ENCODE measurements at places on chromosomes 7 and 10. TPM values are rescaled to one million over a fixed set of nuclear protein-coding genes. Genes with fewer than 3 reads are reported as not detected.

- no peak for DNase-seq
Measured at GRCh38 chr10:31612082-31612481, 293.1 kb downstream of the ZEB1 start.

DNA sequence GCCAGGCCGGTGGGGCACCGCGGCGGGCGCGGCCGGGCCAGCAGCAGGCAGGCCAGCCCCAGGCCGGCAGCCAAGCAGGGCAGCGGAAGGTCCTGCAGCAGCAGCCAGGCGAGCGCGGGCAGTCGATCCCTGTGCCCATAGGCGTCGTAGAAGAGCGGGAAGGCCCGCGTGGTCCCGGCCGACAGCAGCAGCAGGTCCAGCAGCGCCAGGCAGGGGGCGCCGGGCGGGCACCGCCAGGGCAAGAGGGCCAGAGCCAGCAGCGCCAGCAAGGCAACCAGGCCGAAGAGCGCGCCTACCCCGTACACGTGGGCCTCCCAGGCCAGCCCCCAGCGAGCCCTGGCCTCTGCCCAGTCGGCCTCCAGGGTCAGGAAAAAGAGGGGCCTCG, 8.4 kb upstream of the RBM28 start:
- DNase-seq = no peak

- DNase-seq = no peak
Measured at GRCh38 chr10:3852147-3852904, 67.3 kb upstream of the KLF6 start.

GRCh38 chr7:149772956-149773434, 393 bp downstream of the ZNF467 start:
- no peak for DNase-seq

DNA sequence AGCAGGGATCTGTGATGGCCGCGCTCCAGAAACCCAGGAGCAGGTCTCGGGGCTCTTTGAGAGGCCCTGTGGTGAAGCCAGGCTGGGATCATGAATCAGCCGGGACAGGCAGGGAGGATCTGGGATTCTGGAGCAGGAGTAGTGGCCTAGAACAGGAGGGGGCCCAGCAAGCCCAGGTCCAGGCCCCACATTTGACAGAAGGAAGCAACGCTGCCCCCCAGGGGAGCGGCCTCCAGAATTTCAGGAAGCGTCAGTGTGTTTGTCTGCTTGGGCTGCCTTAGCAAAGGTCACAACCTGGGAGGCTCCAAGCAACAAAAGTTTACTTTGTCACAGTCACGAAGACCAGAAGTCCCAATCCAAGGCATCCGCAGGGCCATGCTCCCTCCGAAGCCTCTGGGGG, 36.8 kb downstream of the CLRN3 start:
- no peak for DNase-seq

DNA sequence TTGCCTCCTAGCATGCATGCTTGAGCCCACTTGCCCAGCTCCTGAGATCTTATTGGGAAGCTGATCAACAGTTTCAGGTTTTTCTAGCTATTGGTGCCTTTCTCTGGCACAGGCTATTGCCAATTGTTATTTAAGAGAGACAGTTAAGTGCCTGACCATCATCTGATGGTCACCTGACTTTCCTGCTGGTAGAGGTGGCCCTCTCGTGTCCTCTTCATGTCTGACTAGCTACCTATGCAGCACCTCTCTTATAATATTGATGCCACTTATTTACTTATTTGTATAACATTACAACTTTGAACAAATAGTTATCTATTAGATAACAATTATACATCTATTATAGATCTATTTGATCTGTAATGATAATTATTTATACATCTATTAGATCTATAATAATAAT, 205.9 kb upstream of the SEMA3D start:
- no peak for DNase-seq

- DNase-seq = no peak
Measured at GRCh38 chr7:94325122-94325475, 69.6 kb upstream of the COL1A2 start.

GRCh38 chr7:72446131-72446530, 34.0 kb upstream of the CALN1 start:
- DNase-seq = no peak

DNA sequence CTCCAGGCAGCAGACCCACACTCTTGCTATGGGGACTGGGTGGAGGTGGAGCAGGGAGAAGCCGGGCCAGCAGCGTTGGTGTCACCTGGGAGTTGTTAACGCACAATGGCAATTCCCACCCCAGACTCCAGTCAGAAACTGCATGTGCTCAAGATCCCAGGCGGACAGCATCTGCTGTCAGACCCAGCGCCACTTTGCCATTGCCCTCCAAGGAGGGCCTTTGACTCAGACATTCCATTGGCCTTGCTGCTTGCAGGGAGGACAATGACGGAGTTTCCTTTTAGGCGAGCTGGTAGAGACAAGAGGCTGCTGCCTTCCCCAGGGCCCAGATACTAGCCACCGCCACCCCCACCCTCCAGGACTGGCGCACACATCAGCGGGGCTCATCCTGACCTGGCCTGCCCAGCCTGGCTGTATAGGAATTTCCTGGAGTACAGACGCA, 34.5 kb downstream of the ZNF775 start:
- no peak for DNase-seq

- DNase-seq = no peak
Measured at GRCh38 chr7:111784296-111784695, 222.0 kb upstream of the IMMP2L start.

GRCh38 chr10:48249763-48250351, 24.6 kb downstream of the FRMPD2 start:
- no peak for DNase-seq

DNA sequence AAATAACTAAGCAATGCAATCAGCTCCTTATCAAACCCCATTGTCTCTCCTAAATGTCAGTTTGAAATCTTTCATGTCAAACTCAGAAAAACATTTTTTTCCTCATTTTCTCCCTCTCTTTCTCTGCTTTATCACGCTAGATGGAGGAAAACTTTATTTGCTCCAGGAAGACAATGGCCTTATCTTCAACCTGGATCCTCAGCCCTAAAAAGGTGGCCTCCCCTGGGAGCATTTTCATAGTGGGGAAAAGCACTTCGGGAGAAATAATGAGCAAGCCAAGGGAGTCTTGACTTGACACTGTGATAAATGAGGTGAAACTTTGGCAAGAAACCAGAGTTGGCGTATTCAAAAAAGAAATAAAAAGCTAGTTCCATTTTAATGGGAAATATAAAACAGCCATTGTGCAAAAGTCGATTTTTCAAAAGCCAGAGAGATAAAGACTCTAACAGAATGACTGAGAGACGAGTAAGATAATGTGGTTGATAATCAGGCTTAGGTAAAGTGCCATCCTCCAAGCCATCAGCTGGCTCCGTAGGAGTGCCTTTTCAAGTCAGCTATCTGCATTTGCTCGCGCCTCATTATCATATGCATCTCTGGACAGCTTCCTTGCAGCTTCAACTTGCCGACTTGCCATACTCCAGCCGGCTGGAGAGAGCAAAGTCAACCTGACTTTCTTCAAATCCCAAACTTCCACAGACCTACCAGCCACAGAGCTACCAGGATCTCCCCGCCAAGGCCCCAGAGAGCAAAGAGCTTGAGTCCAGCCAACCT, 19.9 kb downstream of the HABP2 start:
- no peak for DNase-seq

DNA sequence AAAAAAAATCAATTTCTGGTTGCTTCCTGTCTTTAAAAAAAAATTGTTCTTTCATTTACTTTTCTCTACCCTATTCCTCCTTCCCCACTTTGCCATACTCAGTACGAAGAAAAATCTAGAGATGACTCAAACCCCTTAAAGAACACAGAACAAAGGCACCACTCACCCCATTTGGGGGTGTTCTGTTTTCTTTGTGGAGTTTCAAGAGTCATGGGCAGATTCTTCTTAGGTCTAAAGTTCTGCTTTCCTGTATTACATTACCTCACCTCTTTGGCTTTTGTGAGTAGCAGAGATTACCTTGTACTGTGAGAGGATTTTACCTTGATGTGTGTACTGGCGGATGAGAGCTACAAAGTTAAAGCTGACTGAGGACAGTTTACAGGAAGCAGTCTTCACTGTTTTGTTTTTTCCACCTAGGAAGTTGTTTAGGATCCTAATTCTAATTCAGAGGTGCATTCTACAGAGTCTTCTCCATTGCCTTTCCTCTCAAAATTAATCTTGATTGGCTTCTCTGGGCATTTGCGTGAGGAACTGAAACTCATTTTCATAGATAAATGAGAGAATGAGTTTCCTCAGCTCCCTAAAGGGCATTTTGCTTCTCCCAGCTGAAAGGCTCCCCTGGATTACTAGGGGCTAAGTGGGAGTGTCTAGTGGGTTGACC, 20.7 kb downstream of the AVL9 start:
- DNase-seq = no peak

DNA sequence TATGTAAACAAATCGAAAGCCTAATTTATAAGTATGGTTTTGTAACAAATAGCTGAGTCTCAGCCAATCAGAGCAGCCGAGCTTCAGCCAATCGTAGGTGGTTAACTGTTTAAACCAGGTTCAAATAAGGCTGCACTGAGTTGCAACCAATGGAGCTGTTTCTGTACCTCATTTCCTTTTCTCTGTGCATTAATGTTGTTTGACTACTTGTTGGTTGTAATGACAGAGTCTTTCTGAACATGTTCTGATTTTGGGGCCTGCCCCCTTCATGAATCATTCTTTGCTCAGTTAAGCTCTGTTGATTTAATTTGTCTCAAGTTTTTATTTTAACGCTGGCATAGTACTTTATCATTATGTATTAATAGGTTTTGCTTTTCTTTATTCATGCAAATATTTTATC, 14.6 kb downstream of the OTUD1 start:
- no peak for DNase-seq

DNA sequence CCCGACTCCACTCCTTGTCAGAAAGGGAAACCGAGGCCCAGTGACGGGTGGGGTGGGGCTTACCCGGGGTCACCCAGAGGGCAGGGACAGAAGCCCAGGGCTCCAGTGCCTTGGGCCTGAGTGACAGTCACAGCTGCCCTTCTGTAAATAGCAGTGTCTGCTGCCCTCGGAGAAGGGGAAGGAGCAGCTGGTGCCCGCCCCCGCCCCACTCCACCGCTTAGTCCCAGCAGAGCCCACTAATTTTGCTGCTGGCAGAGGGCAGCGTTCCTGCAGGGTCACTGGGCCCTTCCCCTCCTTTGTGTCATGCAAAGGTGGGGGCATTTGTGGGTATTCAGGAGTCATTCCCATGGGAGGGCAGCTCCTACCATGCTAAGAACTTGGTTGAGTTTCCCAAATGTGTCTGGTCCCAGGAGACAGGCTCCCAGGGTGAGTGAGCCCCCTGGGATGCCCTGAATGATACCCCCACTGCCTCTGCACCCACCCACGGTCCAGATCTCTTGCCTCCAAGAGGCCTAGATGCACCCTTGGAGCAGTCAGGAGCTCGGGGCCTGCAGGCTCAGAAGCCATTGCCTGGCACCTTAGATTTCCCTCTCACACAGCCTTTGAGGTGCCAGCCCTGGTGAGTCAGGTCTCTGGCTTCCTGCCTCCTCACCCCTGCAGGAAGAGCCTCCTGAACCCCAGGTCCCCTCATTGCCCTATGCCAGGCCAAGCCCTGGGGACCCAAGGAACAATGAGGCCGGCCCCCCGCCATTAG, 17.2 kb downstream of the SH2B2 start:
- DNase-seq = no peak

- no peak for DNase-seq
Measured at GRCh38 chr10:110511734-110512449, 14.2 kb downstream of the DUSP5 start.

DNA sequence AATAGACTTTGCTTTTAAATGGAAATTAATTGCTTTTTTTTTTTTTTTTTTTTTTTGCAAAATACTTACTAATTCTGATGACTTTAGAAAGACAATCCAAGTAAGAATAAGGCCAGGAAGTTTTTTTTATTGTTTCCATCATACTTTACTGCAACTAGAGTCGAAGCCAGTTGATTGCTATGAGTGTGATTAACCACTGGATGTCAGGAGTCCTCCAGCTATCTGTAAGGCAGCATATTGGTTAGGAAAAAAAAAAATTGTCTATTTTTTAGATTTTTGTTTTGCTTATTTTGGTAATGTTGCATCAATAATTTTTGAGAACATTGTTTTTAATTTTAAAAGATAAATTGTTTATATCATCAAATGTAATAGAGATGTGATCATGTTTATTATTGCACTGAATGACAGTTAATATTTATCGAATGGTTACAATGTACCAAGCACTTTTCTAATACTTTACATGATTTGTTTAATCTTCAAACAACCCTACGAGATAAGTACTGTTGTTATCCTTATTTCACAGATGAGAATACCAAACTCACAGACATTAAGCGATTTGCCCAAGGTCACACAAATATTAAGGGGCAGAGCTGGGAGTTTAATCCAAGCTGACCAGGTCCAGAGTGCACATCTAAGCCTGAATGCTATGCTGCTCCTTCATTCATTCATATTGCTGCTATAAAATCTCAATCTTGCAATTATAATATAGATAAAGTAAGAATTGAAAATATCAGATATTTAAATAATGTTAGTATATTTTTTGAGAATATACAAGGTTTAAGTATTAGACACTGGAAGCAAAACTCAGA, 19.9 kb upstream of the LMOD2 start:
- DNase-seq = no peak

GRCh38 chr10:117334926-117335325, 40.3 kb downstream of the PDZD8 start:
- DNase-seq = no peak

- DNase-seq = no peak
Measured at GRCh38 chr10:93991596-93992284, 2.0 kb upstream of the PLCE1 start.

GRCh38 chr10:113292086-113292485, 260.8 kb upstream of the HABP2 start:
- DNase-seq = no peak

DNA sequence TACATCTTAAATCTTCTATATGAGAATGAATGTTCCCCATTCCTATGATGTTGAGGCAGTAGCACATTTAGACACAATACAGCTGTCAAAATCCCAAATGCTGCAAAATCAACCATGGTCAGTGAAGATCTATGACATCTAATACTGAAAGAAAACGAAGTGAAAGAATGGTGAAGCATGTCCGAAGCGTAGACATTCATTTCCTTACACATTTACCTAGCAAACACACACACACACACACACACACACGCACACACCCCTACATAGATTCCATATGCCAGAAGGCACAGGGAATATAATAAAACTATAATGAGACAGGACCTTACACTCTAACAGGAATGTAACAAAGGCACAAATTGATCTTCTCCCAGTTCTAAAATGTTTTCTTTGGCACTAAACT, 32.5 kb downstream of the CCDC6 start:
- no peak for DNase-seq

- no peak for DNase-seq
Measured at GRCh38 chr7:71135663-71136062, 3.7 kb downstream of the GALNT17 start.

PDE6C gene
- polyA plus RNA-seq = 0.58 TPM

NPSR1 gene
- polyA plus RNA-seq = 0.38 TPM

MAP3K8 gene
- polyA plus RNA-seq = 2.4 TPM

FAM13C gene
- polyA plus RNA-seq = 27.4 TPM

CCL24 gene
- 0.24 TPM for polyA plus RNA-seq

LARP4B gene
- 83.3 TPM for polyA plus RNA-seq

CCDC201 gene
- not detected for polyA plus RNA-seq

DDC gene
- not detected for polyA plus RNA-seq

LBX1 gene
- polyA plus RNA-seq = 9.6 TPM

LGI1 gene
- 34.6 TPM for polyA plus RNA-seq

Measured in forelimb muscle (tissue), 1 donor.